ENCODE measurements at places on chromosomes 1 and 21.

DNA sequence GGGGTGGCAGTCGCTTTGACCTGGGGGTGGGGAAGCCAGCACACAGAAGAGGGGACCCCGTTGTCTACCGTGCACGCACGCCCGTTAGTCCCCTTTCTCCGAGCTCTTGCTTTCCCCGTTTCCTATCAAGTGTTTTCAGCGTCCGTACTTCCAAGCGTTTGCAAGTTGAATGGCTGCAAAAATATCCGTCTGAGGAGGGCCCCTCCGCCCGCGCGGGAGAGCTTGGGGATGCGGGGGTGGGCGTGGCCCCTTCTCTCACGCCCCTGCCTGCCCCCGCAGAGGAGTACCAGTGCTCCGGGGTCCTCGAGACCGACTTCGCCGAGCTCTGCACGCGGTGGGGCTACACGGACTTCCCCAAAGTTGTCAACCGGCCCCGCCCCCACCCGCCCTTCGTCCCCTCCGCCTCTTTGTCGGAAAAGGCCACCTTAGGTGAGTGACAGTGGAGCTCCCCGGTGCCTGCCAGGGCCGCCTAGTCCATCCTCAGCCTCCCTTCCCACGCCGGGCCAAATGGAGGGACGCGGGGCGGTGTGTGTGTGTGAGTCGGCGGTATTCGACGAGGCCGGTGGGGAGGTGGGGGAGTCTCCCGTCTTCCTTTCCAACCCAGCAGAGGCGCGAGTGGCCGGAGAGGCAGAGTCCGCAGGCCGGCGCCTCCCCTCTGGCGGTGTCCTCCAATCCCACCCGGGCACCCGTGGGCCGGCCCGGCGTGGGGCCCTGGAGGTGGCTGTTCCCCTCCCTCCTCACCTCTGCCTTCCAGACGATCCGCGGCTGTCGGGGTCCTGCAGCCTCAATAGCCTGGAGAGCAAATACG lies 3.4 kb downstream of the LRRC71 start:
- no peak for DNase-seq

DNA sequence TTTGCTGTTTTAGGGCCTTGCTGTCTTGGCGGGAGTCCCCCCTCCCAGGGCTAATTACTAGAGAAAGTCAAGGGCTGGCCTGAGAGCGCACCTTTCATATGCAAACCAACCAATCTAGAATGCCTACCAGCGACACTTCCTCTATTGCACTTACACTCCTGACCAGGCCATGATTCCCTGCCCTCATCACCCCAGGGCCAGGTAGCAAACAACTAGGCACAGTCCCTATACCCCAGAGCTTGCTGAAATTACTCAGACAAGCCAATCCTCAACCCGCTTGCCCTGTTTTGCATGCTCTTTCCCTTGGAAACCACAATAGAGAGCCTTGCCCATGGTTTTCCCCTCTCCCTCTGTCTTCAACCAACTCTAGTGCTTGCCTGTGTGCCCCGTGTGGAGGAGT lies 70.3 kb downstream of the URB2 start:
- DNase-seq: no peak

DNA sequence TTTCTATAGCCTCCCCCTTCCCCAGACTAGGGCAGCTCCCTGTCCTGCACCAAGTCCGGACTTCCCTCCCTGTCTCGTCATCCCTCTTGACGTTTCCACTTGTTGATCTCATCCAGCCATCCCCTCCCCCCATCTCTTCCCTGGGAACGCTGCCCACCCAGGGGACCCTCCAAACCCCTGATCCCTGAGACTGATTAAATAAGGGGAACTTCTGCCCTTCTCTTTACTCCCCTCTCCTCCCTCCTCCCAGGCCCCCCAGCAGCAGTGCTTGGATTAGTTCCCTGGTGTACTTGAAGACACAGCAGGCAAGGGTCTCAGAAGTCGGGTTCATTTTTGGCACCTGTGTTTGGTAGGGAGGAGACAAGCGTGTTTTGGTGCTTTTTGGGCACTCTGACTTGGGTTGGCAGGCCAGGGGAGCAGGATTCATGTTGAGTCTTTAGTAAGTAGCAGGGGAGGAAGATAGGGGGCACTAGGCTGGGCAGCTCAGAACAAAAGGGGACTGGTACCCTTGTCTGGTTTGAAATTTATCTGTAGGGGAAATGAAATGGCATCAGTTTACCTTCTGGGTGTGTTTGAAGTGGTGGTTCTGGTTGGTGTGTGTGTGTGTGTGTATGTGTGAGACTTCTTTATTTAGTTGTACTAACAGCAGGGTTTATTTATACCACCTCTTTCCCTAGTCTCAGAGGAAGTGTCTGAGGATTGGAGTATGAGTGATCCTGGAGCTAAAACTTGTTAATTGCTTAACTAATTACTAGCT lies 11.1 kb downstream of the VANGL2 start:
- DNase-seq: no peak

DNA sequence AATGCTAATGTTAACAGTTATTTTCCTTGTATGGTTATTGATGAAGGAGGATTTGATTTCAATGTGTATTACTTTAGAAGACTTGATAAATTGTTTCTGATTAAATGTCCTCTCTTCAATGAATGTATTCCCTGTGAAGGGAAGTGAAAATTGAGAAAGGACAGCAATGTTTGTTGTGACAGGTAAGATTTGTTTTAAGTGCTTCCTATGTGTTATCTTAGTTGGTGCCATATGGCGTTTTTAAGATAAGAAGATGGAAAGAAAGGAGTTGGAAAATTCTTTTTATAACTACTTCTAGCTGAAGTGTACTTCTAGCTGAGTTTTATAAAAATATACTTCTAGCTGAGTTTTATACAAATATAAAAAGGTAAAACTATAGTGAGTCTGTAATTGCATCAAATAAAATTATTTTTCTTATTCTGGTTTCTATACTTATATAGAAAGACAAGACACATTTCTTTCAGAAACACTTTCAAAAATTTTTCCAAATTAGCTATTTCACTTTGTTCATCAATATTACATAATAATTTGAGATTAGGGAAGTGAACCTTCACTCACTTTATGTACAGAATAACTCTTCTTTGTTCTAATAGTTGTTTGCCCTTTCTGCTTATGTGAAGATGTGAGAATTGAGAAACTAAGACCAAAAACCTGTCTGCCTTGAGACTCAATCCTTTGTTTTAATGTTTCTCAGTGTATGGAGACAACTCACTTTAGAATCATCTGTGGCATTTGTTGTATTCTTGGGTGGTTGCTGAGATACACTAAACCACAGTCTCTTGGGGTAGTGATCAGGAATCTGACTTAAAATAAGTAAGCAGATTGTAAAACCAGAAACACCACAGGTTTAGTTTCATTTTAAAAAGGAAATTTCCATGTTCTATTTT lies 382.9 kb upstream of the B3GALT2 start:
- no peak for DNase-seq

All from posterior cingulate gyrus (tissue), 11 donors.